CD4-positive, alpha-beta T cell (primary cell): ENCODE measurements at places on chromosomes 16 and 17. TPM values are rescaled to one million over a fixed set of nuclear protein-coding genes. Genes with fewer than 3 reads are reported as not detected.

GRCh38 chr17:47739150-47739549 lies 6.1 kb downstream of the TBX21 start:
- H3K4me1 ChIP-seq: peaks cover 80% of the 10 kb centered on the region
- no peaks in the 10 kb centered on the region for H3K27me3 ChIP-seq
- DNase-seq: no peak
- peaks cover 10% of the 10 kb centered on the region for H3K36me3 ChIP-seq
- H3K27ac ChIP-seq: no peak overlapping the region

DNA sequence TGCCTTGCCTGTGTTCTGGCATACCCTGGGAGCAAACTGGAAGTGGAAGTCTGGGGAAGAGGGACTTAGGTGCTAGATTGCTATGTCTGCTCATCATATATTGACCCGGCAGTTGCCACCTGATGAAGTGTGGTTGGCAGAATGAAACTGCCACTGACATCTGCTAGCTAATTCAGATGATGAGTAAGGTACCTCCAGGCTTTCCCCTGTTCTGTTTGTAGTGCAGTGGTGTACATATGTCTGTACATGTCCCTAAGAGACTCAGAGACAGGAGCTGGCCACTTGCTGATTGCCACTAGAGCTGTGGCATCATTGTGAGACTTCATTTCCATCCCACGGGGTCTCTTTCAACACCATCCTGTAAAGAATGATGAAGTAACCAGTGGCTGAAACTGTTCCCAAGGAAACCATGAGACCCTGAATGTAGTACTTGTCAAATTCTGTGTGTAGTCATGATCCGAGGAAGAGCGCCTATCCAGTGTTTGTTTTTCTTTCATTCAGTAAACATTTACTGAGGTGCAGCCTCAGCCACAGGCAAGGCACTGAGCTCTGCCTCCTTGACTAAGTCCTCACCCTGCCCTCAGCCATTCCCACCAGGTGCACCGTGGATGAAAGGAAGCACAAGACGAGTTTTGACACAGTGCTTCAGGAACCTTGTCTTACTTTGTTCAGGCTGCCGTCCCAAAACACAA lies 13.2 kb downstream of the CLUAP1 start:
- no peak overlapping the region for H3K27ac ChIP-seq
- no peak overlapping the region for H3K4me3 ChIP-seq
- DNase-seq: peak; percentile 2
- peaks cover 69% of the 10 kb centered on the region for H3K36me3 ChIP-seq
- peaks cover 29% of the 10 kb centered on the region for H3K4me1 ChIP-seq

- peak overlapping the region; percentile 64 for H3K27ac ChIP-seq
- H3K27me3 ChIP-seq: no peaks in the 10 kb centered on the region
- peak; percentile 24 for DNase-seq
These were observed 1.8 kb downstream of the TMIGD1 start for GRCh38 chr17:30332057-30332542.

GRCh38 chr17:78589031-78589675 lies 12.0 kb upstream of the DNAH17 start:
- no peaks in the 10 kb centered on the region for H3K27me3 ChIP-seq
- no peak overlapping the region for H3K27ac ChIP-seq
- DNase-seq: no peak
- peaks cover 10% of the 10 kb centered on the region for H3K4me1 ChIP-seq
- H3K36me3 ChIP-seq: no peaks in the 10 kb centered on the region

DNA sequence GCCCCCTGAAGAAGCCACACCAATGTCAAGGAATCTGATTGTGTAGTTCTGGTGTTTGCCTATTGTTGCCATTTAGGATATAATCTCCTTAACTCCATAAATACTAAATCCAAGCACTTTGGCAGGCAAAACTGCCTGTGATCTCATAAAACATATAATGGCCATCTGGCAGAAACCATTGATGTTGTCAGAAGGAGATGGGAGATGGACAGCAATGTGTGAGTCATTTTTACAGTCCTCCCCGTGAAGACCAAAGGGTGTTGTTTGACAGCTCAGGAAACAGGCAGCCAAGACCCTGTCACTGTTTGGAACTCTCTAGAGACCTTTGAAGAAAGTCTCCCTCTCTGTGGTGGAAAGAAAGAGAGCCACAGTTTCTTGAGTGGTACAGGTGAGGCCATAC lies 454.1 kb downstream of the HS3ST3B1 start:
- H3K4me1 ChIP-seq: no peaks in the 10 kb centered on the region
- no peaks in the 10 kb centered on the region for H3K36me3 ChIP-seq
- H3K27me3 ChIP-seq: no peaks in the 10 kb centered on the region

- H3K36me3 ChIP-seq: no peaks in the 10 kb centered on the region
- H3K27ac ChIP-seq: no peak overlapping the region
- H3K27me3 ChIP-seq: no peaks in the 10 kb centered on the region
- DNase-seq: peak; percentile 11
These were observed 52.2 kb downstream of the TRARG1 start for GRCh38 chr17:1331708-1332107.

The CCL1 gene
- total RNA-seq: not detected

The SPATA22 gene
- total RNA-seq: 0.80 TPM

The NPIPA7 gene
- 6.3 TPM for total RNA-seq
